ENCODE measurements at places on chromosomes 6 and 20.
A peak's percentile ranks its signal among the peaks of the same experiment; 100 is the strongest.

DNA sequence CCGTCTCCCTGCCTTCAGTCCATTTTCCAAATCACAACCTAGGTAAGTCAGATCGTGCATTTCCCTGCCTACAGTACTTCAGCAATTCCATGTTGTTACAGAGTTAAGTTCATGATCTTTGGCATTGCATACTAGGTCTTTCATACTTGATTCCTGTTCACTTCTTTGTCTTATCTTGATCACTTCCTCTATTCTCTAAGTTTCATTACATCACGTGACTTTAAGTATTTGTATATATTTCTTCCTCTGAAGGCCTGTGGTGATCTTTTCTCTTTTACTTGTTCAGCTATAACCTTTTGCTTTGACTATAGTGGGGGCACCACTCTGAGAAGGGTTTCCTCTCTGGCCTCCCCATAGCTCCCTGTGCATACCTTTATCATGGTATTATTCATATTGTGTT is 100.2 kb downstream of the TRMT11 start:
- no peak for DNase-seq

- no peak for DNase-seq
These were observed 38.8 kb upstream of the HLA-E start for GRCh38 chr6:30450548-30450908.

- no peak for DNase-seq
These were observed 27.1 kb downstream of the LBP start for GRCh38 chr20:38373231-38373867.

DNA sequence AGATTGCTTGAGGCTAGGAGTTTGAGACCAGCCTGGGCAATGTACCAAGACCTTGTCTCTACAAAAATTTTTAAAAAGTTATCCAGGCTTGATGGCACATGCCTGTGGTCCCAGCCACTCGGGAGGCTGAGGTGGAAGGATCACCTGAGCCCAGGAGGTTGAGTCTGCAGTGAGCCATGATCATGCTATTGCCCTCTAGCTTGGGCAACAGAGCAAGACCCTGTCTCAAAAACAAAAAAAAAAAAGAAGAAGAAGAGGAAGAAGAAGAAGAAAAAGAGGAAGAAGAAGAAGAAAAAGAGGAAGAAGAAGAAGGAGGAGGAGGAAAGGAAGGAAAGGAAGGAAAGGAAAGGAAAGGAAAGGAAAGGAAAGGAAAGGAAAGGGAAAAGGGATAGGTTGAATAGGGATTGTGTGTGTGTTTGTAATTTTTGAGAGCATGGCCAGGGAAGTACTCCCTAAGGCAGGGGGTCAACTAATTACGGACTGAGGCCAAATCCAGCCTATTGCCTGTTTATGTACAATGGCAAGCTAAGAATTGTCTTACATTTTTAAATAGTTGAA is 43.0 kb upstream of the ZNF217 start:
- DNase-seq = no peak

DNA sequence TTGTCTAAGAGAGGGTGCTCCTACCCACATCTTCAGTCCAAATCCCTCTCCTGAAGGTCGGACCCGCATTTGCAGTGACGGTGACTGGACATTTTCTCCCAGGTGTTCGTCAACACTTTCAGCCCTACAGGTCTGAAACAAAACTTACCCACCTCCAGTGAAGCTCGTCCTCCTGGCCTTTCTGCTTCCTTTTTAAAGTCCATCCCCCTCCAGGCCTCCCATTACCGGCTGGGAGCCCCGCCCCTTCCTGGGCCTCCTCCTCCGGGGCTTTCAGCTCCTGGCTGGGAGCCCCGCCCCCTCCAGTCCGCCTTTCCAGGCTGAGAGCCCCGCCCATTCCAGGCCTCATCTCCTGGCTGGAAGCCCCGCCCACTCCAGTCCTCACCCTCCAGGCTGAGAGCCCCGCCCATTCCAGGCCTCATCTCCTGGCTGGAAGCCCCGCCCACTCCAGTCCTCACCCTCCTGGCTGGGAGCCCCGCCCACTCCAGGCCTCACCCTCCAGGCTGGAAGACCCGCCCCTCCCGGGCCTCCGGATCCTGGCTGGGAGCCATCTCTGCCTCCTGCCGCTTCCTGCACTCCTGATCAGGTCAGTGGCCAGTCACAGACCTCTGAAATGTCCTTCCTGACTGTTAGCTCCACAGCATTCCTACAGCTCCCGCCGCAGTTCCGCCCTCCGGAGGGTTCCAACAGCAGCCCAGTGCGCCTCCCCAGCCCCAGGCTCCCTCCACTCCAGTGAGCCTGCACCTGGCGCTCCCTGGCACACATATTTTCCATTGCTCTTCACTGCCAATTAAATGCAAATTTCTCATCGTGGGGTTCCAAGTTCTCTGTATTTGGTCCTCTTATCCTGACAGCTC is 98.5 kb downstream of the LY86 start:
- DNase-seq = peak; percentile 93

DNA sequence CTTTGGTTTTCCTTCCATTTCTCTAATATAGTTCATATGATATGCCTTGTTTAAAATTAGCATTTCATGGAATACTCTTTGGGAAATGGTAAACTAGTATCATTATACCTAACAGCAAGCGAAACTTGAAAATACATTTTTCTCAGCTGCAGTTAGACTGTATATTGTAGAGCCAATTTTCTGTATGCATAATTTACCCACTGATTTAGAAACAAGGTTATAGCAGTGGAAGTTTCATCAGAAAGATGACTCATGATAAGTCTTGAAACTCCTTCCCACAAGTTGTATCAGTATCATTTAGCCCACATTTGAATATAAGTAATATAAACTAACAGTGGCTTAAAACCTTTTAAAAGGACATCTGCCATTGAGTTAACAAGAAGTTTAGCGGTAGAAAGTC is 164.8 kb upstream of the BMP5 start:
- DNase-seq = peak; percentile 69

DNA sequence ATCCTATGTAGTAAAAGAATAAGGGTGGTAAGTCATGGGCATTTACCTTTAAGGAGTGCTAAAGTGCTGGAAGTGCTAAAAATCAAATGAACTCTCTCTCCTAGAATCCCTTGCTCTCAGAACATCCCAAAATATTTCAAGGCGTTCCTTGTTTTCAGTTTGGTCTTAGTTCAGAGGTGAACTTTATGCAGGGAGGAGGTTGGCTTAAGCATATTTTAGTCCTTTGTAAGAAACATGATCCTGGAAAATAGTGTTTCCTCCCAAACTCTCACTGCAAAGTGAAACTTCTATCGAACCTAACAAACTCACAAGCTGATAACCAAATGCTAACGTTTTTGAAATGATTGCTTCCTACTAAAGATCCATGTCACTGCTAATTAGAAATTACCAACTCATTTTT is 231.4 kb downstream of the FOXC1 start:
- no peak for DNase-seq

DNA sequence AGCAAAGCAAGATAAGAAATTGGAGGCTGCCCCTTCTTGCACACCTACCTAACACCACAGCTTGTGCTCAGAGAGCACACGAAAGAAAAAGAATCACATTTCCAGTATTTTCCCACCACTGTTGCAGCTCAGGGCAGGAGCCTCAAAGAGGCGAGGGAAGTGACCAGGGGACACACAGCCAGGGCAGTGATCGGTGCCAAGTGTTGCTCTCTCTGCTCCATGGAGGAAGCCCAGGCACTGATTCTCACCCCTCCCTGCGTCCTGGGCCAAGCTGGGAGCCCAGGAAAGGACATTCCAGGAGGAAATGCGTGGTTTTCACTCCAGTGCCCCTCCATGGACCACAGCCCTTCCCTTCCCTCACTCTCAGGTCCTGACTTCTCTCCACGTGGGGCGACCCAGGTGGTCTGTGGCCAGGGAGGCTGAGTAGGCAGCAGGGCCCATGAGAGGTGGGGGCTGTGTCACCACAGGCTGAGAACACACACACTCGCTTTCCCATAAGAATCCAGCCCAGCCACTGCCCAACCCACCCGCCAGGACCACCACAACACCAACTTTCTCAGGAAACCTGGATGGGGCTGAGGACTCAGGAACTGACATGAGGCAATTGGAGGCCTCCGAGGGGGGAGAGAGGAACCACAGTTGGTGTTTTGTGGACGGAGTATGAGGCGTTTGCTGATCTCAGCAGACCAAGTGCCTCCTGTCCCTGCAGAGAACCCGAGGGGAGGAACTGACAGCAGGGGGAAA is 81.7 kb upstream of the MAFB start:
- peak; percentile 61 for DNase-seq

- peak; percentile 97 for DNase-seq
These were observed 118.9 kb downstream of the ARMC2 start for GRCh38 chr6:108966855-108967755.

GRCh38 chr6:98343797-98344196 is 490.6 kb upstream of the POU3F2 start:
- no peak for DNase-seq

DNA sequence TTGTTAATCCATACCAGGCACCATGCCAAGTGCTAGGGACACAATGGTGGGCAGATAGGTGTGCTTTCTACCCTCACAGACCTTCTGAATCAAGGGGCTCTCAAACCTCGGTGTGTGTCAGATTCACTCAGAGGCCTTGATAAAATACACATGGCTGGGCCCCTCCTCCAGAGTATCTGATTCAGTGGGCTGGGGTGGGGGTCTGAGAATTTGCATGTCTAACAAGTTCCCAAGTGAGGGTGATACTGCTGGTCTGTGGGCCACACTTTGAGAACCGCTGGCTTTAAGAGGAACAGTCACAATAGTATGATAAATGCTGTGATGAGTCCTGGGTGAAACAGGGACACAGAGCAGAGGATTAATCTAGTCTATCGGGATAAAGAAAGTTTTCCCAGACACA is 35.8 kb upstream of the SIRT5 start:
- no peak for DNase-seq

DNA sequence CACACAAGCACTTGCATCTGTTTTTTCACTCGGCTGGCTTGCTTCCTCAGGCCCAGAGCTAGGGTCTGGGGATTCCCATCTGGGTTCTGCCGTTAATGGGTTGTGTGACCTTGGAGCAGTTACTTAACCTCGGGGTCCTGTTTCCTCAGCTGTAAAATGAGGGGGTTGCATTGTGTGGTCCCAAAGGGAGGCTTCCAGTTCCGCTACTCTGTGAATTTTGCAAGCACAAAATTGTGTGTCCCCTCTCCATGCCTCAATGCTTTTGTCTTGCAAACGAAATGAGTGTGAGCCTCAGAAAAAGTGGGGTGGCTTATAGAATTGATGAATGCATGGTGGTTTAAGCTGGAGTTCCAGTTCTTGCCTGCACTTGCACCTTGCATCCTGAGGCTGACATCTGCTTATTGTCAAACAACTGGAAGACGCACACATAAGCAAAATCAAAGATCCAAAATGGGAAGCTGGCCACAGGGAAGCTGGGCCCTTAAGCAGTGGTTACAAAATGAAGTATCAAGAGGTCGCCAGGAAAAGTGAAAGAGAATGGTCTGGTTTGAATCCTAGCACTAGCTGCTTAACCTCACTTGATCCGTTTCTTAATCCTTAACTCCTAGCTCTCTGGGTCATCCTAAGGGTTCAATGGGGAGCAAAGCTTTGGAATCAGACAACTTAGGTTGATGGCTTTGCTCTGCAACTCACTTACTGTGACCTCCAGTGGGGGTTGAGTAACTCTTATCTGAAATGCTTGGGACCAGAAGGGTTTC is 490.6 kb downstream of the DHX35 start:
- DNase-seq = no peak

GRCh38 chr6:114998492-114998891 is 655.7 kb upstream of the HS3ST5 start:
- no peak for DNase-seq

DNA sequence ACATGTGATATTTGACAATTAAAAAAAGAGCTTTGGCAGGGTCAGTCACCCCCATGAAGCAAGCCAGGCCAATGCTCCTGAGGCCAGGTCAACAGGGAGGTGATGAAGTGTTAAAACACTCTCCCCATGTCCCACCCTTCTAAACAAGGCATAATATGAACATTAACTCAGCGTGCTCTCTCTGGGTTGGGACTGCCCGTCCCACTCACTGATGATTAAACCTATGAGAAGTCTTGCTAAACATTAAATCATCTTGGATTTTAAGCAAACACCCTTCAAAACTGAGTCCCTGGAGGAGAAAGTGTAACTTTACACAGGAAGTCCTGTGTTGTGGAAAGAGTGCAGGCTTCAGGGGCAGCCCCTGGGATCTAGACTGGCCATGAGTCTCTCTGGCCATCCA is 558.5 kb downstream of the CD83 start:
- DNase-seq = peak; percentile 78

DNA sequence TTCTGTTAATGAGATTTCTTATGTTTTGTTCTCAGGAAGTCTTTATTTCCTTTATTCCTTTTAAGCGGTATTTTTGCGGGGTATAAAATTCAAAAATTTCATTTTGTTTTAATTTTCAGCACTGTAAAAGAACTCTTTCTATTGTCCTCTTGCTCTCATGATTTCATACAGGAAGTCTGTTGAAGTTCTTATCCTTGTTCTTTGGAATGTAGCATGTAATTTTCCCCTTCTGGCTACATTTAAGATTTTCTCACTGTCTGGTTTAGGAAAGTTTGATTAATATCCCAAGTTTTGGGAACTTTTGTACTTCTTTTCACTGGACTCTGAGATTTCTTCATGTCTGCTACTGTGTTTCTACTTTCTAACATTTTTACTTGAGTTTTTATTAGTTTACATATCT is 581.4 kb upstream of the GJE1 start:
- DNase-seq = no peak

DNA sequence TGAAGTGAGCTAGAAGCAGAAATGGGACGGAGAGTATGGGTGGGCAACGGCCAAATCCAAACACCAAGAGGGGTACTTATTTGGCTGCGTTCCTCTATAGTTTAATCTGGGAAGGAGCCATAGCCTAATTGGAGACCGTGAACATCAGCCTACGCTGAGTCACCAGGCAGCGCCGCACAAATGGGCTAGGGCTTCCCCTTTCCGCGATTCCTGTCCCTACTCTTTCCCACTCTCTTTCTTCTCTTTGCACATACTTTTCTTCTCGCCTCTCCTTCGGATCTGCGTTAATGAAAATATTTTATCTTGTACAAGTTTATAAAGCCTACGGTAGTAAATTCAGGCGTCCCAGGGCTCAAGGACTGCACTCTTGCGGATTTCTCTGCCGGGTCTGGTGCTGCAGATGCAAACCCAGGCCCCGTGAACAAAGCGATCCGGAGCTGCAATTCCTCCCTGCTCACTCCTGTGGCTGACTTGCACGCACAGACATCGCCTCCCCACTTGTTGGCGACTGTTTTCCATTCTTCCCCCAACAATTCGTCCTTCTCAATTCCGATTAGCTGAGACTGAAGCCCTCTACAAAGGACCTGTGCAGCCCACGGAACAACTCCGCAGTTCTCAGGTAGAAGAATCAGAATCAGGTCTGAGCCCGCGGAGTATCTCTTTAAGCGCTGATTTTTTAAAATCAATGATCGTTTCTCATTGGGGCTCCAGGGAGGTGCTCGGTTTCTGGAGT is 4.2 kb upstream of the TBX18 start:
- no peak for DNase-seq

GRCh38 chr6:1669996-1670395 is 60.3 kb downstream of the FOXC1 start:
- DNase-seq = no peak

DNA sequence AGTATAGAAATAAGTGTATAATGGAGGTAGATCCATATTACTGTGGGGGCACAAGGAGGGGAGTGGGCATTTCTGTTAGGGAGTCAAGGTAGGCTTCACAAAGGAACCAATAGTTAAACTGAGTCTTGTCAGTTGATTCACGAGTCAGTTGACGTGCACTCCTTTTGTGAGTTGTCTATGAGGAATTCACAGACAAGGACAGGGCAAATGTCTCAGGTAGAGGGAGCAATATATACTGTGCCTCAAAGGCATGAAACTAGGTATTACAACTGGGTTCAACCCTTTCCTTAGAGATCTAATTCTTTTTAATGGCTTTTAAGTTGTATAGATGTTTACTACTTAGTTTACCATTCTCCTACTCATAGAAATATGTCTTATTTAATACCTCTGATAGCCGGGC is 11.0 kb downstream of the TMEM14C start:
- DNase-seq = no peak

Data from suppressor macrophage treated with lipopolysaccharide for 1 hour (primary cell).